Mesendoderm (in vitro differentiated cells): ENCODE measurements at places on chromosomes 2 and 18.

DNA sequence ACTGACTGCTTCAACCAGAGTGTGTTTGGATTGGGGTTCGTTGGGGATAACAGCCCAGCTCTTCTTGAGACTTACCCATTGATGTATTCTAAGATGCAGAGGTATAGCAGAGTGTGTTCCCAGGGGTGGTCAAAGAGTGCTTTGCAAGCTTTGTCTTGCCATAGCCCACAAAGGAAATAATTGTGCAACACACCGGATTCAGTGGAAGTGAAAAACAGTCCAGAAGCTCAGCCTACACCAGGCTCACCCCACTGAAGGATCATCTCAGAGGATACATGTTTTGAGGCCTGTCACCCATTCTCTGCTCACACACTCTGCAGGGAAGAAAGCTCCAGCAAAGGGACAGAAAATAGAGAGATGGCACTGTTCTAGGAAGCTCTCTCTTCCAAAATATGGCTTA is 9.6 kb downstream of the CACNB4 start:
- no peak for DNase-seq

DNA sequence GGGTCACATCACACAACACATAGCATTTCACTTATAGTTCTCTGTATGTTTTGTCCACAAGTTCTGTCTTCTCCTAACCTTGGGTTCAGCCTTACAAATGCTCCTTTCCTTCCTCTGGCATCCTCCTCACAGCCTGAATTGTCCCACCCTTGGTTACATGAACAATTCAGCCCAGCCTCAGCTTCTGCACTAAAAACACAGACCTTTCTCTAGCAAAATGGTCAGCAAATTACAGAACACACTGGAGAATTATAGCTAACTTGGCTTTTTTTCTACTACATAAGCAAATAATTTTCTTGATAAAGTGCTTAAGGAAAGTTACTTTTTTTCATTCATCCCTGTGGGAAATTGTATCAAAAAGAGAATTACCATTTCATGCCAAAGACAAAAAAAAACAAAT is 94.8 kb upstream of the COL5A2 start:
- DNase-seq, result no peak

DNA sequence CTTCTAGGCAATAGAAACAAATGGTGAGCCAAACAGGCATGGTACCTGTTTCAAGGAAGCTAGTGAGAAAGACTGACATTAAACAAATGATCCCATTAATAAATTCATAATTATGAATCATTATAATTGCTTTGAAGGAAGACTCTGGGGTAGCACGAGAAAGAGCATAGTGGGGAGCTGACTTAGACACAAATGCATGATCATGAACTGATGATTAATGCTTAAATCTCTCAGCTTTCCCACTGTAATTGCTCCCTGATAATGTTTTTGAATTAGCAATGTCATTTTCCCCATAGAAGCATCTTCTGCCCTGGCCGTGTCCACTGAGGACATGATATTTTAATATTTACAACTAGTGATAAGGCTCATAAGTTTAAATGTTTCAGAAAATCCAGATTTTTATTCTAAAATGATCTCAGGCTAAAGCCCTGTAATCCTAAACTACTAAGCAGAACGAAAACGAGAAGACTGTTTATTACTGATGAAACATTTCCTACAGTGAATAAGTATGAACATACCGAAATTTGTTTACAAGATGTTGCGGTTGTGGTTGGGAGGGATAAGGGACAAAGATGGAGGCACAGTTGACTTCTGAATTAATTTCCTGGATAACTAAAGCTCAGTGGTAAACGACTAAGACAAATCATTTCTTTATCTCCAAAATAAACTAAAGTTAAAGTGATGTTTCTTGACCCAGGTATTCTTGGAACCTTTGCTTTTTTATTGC is 47.3 kb upstream of the TACR1 start:
- no peak for DNase-seq

- no peak for DNase-seq
These were observed 31.1 kb downstream of the HDAC4 start for GRCh38 chr2:239369631-239370161.

GRCh38 chr18:26556573-26556972 is 8.2 kb upstream of the KCTD1 start:
- DNase-seq, result no peak

DNA sequence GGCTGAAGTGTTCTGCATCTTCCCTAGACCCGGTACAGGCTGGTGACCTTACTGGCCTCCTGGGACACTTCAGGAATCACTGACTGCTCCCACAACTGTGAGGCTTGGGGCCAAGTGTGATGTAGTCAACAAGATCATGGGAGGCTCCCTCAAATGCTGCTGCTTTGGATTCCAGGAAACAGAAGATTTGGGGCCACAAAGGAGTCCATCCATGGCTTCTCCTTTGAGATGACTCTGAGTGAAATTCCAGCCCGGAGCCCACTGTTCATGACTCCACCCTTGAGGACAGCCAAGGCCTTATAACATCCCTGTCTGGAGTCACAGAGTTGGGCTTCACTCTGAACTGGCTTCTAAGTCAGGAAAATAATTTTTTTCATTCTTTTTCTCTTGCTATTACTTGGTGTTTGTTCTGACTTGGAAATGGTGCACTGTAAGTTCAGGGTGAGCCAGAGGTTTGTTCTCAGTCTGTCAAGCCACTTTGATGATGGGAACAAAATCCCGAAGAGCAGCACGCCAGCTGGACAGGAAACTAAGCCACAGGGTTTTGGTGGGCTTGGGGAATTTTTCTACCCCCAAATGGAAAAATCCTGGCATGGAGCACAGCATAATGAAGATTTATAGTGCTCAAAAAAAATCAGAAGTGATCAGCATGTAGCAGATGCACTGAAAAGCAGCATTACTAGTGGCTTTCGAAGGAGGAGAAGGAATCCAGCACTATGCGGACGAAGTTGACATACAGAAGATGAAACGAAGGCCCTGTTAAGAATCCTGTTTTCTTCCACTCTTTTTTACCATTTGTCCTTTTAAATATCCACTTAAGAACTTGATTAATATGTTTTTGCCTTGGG is 98.1 kb upstream of the ZFP36L2 start:
- no peak for DNase-seq

DNA sequence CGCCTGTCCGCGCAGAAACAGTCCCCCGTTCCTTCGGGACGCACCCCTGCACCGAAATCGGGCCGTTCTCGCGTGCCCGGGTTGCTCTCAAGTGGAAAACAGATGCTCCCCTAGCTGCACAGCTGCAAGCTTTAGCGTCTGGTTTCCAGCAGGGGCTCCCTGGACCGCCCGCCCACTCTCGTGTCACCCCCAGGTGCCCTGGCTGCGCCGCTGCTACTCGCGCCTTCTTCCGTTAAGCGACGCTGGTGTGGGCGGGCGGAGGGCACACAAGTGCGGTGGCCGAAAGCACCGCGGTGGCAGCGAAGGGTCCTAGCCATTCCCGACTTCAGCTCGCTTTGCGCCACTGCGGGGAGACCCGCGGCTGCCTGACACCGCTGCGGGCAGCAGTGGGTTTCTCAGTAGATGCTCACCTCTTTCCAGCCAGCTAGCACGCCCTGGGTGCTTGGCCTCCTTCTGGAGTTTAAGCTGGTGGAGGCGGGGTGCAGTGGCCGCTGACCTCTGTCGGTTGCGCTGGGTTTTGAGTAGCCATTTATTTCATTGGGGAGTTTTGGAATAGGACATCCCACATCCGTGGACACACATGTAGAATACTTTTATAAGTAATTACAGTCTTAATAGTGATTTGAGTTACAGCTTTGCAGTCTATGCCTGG is 806 bp downstream of the ZNF407 start:
- peak; percentile 54 for DNase-seq
